Activated CD4-positive, CD25-positive, alpha-beta regulatory T cell treated with anti-CD3 and anti-CD28 coated beads, Interleukin-2, amount 50 U/mL, for 16 hours (primary cell): ENCODE measurements at places on chromosomes 7 and 10.

DNA sequence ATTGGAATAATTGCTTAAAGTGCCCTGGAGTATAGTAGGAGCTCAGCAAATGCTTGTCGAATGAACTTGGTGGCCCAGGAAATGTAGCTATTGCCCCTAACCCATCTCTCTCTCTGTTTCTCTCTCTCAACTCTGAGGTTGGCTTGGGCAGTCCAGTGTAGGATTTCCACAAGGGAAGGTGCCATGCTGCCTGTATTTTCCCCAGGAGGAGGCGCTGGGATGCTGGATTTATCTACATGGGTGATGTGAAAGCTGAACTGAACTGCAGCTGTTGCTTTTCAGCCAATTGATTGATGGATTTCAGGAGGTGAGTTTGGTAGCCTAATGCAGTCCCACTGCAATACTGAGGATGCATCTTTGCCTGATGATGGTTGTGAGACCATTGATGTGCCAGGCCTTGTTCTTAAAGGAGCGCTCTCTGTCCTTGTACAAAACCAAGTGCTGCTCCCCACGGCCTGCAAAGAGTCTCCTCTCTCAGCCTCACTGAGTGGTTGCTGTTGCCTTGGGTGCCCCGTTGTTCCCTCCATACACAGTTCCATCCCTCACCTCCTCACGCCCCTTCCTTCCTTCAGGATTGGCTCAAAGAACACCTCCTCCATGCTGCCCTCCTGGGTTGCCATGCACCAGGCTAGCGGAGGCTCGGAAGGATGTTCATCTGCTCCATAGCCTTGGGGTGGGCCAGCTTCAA is 200.6 kb downstream of the GLRX3 start:
- no peak for DNase-seq

DNA sequence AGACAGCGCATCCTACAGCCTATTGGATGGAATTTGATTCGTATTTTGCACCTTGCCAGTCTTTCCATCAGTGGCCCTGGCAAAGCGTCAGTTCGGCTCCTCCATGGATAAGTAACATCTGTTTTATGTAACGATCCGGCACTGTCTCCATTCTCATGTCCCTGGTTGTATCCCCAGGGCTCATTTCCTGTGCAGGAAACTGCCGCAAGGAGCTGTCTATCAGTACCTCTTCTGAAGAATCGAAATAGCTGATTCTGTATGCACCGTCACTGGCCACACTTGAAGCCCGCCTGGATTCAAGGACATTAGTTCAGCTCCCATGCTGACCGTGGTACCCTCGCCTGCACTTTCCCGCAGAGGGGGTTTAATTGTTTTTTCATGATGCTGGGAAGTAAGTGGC is 53.1 kb upstream of the NPS start:
- DNase-seq, result no peak

DNA sequence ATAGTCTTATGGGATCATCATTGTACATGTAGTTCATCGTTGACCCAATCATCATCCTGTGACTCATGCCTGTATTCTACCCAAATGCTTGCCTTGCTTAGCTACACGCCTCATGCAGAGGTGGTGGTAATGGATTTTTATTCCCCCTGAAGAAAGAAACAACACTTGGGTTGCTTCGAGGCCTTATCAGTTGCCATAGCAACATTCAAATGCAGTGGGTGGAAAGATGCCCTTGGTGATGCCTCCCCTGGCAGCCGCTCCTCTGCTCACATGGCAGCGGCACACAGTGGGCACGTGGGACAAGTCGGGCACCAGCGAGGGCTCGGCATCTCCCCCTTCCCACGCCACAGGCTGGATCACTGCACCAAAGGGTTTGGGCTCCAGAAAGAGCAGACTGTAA is 54.0 kb upstream of the NMT2 start:
- DNase-seq, result no peak

DNA sequence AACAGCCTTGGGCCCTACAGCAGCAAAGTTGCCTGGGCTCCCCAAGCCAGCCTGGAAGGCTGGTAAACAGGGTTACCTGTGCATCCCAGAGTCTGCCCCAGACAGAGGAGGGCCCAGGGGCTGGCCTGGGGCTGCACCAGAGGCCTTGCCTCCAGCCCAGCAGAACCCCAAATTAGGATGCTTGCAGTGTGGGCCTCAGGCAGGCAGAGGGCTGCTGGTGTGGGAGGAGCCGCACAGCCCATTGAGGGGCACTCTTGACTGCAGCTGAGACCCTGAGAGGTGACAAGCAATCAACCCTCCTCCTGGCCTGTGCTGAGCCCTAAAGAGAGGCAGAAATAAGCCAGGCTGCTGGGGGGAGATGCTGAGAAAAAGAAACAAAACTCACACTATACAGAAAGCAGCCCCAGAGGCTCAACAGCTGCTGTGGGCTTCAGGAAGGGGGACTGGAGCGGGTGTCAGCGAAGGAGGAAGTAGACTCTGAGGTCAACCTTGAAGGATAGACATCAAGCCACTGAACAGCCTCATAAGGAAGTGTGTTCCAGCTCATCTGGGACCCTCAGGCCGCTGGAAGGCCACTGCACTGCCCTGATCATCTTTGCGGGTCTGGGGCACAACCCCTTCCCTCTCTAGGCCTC is 6.6 kb downstream of the AIFM2 start:
- DNase-seq, result no peak

- no peak for DNase-seq
These were observed 24.7 kb downstream of the MICU1 start for GRCh38 chr10:72601144-72601543.
